Stimulated activated naive CD8-positive, alpha-beta T cell treated with anti-CD3 and anti-CD28 coated beads, Interleukin-15, amount 100 ng/mL, for 72 hours (primary cell): ENCODE measurements at places on chromosomes 7 and 10.

DNA sequence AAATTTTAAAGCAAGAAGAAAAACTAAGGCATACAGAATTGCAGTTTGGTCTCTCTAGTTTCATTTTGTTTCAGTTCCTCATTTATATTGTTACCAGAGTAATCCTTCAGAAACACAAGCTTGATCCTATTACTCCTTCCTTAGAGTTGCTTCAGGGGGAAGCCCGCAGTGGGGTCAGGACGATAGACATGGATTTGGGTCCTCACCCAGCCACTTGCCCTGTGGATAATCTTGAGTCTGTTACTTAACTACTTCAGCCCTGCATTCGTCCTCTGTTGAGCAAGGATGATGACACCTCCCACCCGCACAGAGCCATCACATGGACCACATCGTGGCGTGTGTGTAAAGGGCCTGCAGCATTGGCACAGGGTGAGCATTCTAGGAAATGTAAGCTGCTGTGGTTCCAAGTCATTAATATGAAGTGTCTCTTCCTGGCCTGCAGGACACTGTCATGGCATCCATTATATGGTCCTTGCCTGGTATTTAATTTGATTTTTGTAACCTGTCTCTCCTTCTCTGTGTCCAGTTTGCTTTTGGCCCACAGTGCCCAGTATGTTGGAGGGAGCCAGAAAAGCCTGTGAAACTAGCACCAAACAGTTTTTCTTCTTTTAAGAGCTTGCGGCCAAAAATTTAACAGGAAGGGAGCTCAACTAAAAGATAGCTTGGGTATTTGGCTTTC is 111.2 kb downstream of the EEPD1 start:
- DNase-seq: no peak

- DNase-seq: no peak
Observed at GRCh38 chr7:116802144-116802745, 60.1 kb upstream of the CAPZA2 start.

DNA sequence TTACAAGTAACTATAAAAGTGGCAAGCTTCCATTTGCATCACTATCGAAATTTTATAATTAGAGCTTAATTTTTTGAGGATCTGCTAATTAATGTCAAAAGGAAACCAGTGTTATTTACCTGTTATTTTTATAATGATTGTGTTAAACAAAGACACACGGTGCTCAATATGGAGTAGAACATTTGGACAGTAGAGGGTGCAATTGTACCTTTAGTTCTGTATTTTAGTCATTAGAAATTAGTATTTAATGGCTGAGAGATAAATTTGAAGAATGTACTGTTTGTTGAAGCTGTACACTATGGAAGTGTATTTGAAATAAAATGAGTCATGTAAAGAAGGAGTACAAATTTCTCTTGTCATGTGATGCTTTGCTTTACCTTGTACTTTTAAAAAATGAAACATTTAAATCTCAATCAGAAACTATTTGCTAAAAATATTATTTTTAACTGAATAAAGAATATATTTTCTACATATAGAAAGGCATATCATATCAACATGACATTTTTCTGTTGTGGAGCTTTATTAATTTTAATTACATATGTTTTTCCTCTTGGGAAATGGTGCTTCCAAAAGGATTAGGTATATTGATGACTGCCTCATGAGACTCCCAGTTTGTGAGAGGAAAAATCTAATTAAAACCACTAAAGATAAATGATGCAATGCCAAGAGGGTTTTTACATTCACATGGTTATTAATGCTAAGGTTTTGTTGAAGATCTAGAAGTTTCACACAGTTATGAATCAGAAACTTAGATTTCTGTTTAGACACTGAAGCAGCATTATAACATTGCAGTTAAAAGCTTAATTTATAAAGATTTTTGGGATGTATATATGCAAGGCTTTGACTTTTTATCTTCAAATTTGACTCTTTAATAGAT is 10.4 kb upstream of the PRKG1 start:
- no peak for DNase-seq

GRCh38 chr10:80684259-80684658 is 146.6 kb downstream of the SH2D4B start:
- no peak for DNase-seq

DNA sequence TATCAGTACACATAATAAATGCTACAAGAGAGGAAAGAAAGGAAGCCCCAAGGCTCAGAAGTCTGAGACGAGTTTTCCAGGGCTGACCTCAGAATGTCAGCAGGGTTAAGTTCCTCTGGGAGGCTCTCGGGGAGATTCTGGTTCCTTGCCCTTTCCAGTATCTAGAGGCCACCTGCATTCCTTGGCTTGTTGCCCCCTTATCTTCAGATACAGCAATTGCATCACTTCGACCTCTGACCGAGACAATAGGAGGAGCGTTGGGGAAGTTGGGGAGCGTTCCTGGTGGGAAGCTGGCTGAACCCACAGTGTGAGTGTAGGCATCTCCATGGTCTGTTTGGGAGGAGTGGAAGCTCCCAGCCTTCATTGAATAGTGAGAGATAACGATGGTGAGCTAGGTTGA is 72.0 kb upstream of the MTPN start:
- DNase-seq: no peak

DNA sequence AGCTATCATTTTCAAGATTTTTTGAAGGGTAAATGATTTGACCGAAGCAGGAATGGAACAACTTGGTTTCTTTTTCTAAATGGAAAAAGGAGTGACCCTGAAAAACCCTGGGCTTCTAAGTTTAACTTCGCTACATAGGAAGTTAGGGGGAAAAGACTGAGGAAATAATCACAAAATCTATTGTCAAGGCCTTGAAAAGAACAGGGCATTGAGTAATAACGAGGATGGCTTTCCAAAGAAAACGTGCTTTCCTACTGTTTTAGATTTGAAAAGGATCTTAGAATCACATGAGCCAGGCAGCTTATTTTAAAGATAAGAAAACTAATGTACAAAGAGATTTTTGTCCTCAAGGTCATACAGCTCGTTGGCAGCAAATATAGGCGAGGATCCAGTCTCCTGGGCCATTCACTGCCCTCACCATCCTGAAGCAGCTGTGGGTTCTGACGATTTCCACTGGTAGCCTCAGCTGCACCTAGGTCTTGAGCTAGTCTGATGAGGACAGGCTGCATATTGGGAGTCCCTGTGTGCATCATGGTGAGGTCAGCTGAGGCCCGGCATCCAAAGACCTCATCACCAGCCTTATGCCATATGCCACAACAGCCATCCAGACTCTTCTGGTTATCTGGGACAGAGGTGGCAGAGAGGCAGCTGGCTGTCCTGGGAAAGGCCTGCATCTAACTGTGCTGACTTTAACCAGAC is 384.7 kb upstream of the NRP1 start:
- DNase-seq: no peak

DNA sequence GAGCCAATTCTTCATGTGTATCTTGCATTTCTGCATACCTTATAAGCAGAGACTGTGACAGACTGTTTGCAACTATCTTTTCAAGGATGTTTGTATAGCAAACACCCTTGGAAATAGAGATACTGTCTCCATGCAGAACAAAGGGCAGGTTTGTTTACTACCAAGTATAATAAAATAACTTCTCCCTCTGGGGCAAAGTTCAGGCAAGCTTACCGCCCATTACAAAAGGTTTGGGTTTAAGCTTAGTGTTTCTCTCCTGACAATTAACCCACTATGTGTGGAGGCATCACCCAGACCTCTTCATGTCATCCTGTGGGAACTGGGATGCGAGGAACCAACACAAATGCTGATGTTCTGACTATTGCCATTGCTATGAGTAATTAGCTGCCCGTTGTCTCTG is 479.1 kb upstream of the ZMIZ1 start:
- DNase-seq: no peak

DNA sequence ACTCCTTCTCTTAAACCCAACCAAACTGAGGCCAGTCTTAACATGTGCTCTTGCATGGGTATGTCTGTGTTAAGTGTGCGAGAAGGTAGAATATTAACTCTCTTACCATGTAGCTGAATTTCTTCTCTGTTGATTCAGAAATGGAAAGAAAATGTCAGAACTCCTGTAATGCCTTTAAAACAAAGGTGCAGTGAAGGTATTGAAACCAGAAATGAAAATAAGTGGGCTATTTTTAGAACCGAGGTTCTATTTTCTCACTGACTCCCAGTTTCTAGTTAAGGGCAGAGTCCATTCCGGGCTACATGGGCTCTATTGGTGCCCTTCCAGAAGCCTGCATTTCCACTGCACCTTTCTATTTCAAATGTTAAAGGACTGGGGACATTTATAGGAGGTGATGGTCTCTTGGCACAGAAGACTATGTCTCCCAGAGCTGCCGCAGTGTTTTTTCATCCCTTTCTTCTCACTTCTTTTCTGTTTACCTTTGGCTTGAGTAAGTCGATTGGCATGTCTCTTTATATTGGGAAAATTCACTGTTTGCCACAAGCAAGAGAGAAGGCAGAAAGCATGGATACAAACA is 174.9 kb downstream of the LRMDA start:
- DNase-seq: no peak

GRCh38 chr7:25638068-25638467 is 409.8 kb upstream of the NPVF start:
- DNase-seq: no peak

GRCh38 chr10:48606530-48607355 is 1.9 kb upstream of the ARHGAP22 start:
- DNase-seq: no peak

DNA sequence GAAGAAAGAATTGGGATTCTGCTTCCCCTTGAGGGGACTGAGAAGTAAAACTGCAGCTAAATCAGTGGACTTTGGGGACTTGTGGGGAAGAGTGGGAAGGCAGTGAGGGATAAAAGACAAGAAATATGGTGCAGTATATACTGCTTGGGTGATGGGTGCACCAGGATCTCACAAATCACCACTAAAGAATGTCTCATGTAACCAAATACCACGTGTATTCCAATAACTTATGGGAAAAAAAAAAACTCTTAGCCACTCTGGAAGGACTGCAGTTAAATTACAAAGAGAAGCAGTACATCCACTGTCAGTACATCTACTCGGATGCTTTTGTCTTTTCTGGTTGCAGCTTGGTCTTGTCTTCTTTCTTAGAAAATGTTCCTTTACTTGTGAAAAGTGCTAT is 27.4 kb upstream of the GOT1 start:
- no peak for DNase-seq

DNA sequence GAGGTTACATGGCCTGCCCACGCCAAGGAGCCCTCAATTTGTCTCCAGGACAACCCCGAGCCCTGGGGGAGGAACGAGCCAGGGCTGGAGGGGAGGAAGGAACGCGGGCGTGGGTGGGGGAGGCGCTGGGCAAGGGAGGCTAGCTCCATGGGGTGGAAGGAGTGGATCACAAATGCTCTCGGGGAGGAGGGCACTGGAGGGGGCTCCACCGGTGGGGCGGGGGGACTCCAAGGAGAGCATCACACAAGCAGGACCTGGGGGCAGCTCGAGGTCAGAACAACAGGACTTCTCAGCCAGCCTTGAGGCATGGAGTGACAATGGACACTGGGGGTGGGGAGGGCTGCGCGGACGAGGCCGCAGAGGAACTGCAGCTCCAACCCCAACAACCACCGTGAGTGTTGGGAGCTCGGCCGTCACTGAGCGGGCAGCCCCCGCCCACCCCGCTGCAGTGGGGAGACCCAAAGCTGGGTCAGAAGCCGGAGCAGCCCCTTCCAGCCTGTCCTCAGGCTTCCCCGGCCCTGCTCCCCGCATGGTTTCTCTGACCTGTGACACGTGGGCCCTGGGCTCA is 41.1 kb downstream of the STK32C start:
- DNase-seq: no peak
